ENCODE measurements at places on chromosomes 5 and 9.

DNA sequence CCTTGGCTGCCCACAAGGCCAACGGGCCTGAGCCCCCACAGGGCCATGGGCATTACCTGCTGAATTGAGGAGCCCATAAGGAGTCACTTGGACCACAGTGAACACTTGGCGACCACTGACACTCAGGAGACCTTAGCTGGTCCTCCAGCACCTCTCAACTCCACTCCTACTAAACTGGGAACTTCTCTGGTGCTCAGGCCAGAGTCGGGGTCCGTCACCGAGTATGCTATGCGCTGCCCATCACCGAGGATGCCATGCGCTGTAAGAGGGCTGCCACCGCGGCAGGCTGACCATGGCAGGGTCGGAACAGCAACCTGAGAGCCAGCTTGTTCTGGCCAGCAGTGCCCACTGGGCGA is 600 bp upstream of the SQSTM1 start:
- no peak for DNase-seq

GRCh38 chr5:138942861-138943260 is 67.7 kb upstream of the LRRTM2 start:
- no peak for DNase-seq

DNA sequence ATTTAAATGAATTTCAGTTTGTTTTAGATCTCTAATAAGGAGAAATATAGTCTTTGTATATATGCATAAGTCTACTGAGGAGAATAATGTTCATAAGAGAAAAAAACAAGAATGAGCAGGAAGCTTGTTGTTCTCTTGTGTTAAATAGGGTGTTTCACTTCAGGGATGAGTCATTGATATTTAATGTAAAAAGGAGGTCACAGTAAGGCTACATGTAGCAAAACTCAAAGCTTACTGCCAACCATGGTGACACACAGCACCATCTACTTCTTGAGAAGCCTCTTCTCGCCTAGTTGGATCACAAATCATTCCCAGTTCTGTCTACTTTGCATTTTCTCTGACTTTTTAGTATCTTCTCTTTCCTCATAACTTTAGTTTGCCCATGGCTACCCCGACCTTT is 1466.0 kb upstream of the C9orf72 start:
- DNase-seq: no peak

DNA sequence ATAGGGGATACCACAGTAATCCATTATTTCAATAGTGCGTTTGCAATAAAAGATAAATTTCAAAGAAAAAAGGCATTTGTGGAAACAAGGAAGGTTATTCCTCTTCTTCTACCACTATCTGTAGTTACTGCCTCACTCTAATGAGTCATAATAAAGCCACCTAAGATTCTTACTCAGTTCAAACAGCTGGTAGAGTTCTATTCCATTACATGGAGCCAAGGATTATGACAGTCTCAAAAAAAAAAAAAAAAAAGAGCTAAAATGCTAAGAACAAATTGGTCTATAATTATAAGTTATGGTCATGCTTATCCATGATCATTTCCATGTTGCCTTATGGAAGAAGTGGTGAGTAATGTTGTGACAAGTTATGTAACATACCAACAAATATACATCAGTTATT is 46.3 kb downstream of the DENND1A start:
- DNase-seq: no peak

DNA sequence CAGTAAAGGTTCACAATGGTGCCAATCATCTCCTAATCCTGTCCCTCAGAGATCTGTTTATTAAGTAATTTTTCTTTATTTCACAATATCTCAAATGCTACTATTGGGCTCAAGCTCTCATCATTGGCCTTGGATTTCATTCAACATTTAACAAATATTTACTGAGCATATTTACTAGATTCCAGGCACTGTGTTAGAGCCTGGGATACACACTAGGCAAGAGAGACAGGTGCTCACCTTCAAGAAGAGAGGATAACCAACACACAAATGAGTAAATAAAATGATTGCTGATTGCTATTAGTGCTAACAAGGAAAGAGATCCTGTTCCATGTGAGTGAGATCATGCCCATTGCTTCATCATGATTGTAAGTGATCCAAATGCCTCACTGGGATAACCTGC is 27.4 kb downstream of the PPP2R2B start:
- no peak for DNase-seq

DNA sequence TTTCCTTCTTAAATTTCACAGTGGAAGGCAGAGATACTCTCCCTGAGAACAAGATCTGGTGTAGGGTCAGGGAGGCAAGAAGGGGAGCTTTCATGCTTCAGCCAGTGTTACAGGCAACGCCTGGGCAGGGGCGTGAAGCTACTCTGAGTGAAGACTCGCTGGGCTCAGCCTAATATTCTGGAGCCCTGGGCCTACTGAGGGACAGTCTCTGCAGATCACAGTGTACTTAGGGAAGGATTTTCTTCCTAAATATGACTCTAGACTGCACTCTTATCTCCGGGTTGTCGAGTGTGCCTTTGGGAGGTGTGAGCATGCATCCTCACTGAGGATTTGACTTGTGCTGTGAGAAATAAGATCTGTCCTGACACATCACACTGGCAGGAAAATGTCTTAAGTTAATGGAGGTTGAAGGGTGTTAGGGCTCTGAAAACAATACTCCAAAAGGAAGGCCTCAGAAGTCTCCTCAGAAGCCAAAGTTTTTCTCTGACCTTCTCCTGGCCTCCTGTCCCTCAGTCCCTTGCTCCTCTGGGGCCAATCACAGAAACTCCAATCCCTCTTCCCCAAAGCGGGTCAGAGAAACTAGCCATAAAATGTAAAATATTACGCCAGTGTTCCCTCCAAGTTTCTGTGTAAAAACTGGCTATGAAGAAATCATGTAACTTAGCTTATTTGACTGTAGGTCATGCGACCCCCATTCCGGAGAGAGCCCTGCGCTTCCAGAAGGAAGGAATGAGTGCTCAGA is 156.8 kb upstream of the TBC1D2 start:
- DNase-seq: no peak

Data from activated T-cell treated with anti-CD3 and anti-CD28 coated beads for 48 hours (primary cell).